ENCODE measurements at places on chromosomes 2 and 18.

DNA sequence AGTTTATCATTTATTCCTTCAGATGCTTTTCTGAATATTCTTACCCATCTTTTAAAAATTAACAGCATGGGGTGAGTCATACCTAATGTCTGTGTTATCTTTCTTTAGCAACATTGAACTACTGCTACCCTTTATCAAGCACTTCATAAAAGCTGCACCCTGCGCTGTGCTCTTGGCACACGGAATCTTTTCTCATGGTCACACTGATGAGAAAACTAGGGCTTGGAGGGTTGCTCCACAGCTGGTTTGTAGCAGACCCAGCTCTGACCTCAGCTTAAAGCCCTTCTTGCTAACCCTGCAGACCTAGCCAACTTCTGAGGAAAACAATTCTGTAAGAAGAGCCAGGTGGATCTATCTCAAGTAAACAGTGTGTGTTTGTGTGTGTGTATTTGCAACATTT, 106.3 kb downstream of the RNF144A start:
- no peak for DNase-seq

GRCh38 chr2:109031476-109032228, 42.6 kb upstream of the EDAR start:
- DNase-seq, result peak; percentile 7

DNA sequence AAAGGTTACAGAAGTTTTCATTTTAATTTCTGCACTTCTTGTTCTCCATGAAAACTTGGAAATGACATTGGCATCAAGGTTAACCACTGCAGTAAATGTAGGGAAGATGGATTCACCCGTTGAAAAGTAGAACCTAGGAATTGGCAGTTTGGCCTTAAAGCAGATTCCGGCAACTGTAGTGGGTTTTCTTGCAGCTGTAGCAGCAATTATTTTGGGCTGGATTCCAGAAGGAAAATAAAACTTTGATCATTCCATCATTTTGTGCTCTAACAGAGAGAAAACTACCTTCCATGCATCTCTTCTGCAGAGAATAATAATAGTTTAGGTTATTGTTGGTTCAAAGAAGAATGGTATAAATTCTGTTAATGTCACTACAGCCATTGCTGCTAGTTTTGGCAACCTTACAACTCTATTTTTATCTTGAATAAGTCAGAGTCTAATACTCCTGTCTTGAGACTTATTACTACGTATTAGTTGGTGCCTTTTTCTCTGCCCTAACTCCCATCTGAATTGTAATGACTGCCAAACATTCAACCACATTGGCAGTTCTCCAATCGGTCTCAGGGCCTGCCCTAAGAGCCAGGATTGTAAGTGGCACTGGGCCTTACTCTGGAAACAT, 178.1 kb upstream of the PIEZO2 start:
- DNase-seq, result no peak

- no peak for DNase-seq
Observed at GRCh38 chr18:58300867-58301266, 256.8 kb downstream of the NEDD4L start.

DNA sequence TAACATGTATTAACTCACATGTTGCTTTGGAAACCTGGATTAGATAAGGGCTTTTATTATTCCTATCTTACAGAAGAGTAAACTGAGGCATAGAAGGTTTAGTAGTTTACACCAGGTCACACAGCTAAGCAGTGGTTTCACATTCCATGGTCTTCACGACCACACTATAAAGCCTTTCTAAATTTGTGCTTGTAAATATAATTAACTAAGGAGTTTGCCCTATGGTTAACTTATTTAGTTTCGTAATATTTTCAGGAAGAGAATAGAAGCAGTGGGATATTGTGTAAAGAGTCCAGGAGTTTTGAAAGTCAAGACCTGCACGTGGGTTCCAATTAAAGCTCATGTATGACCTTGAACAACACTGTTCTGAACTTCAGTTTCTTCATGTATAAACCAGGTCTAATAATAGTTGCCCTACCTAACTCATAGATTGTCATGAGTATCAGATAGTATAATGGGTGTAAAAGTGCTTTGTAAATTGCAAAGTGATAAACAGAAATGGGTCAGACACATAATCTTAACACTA, 19.5 kb upstream of the SOS1 start:
- DNase-seq, result no peak

GRCh38 chr2:72778410-72778809, 47.4 kb downstream of the EXOC6B start:
- no peak for DNase-seq

DNA sequence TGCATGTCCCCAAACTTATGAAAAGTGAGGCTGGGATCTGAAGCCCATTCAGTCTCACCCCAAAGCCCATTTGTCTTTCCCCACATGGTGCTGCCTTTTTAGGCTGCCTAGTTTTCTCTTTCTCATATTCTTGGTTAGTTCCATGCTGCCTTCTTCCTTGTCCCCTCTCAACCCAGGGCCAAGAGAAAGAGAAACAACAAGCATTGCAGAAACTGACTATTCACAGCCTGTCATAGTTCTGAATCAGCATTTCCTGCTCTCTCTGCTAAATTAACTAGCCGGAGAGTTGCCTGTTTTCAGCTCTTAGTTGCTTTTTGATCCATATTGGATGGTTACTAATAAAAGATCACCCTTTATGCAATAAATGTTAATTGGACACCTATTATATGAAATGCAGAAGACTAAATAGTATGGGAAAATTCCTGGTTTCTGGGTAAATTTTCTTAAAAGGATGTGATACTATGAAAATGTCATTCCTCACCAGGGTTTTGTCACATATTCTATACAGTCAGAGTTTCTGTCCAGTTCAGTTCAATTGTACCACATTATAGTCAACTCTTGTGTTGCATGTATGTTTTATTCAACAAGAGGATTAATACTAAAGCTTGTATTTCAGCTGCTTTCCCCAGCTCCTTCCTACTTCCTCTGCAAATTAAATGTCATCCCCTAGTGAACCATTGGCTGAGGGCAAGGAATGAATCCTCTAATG, 246.5 kb downstream of the GALR1 start:
- no peak for DNase-seq

DNA sequence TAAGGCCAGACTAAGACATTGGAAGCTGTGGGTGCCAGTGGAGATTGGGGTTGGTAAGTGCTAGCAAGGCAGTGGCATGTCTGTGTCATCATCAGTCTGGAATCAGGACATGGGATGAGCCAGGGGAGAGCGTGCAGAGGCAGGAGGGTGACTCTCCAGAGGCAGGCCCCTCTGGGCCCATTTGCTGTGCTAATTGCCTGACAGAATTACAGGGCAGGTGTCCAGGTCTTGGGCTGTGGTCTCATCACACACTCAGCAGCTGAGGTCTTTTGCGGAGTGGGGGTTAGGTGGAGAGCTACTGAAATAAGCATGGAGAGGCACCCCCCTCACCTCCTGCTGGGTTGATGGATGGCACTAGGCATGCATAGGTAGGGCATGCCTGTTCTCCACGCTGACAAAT, 57.4 kb downstream of the CELF4 start:
- no peak for DNase-seq

DNA sequence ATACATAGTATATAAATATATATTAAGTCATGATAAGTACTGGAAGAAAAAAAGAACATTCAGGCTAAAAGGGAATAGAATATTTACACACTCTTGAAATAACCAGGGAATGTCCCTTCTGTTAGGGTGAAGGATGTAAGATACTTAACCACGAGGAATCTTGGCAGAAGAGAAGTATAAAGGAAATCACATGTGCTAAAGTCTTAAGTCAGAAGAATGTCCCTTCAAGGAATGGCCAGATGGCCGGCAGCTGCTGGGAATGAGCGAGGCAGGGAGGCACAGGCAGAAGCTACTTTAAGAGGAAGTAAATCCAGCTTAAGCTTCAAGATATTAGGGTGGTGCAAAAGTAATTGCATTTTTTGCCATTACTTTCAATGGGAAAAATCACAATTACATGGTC, 5.5 kb downstream of the CCDC102B start:
- no peak for DNase-seq

- DNase-seq, result no peak
Observed at GRCh38 chr2:207813221-207813916, 43.7 kb upstream of the FZD5 start.

DNA sequence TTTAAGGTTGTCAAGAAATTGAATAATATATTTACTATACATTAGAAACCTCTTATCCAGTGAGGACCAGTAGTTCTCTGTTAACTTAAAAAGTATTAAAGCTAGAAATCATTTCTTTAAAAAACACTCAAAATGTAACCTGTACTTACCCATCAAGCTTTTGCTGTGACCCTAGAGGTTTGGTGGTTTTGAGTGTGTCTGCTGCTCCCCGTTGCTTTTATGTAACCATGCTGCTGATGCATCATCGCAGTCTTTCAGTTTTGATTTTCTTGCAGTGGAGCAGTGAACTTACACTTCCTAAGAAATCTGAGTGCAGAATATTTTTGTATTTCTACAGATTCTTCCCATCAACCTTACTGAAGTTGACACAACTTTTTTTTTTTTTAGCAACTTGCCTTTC, 34.2 kb downstream of the MRPS9 start:
- no peak for DNase-seq

- no peak for DNase-seq
Observed at GRCh38 chr18:8324343-8325065, 284.7 kb upstream of the RAB12 start.

GRCh38 chr18:48719974-48720654, 181.3 kb downstream of the CTIF start:
- no peak for DNase-seq

GRCh38 chr2:28616396-28616999, 120.6 kb downstream of the PLB1 start:
- DNase-seq, result no peak

DNA sequence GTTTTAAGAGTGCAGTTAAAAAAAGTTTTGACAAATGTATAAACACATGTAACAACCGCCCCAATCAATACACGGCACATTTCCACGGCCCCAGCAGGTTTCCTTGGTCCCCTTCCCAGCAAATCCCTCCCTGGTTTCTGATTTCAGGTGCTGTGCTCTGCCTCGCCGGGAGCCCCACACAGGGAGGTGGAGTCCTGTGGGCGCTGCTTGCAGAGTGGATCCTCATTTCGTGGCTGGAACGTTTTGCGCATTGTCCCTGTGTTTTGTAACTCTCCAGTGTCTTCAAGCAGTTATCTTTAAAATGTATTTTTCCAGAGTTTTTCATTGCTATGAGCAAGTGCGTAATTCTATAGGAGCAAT, 124.8 kb downstream of the GALR1 start:
- no peak for DNase-seq

DNA sequence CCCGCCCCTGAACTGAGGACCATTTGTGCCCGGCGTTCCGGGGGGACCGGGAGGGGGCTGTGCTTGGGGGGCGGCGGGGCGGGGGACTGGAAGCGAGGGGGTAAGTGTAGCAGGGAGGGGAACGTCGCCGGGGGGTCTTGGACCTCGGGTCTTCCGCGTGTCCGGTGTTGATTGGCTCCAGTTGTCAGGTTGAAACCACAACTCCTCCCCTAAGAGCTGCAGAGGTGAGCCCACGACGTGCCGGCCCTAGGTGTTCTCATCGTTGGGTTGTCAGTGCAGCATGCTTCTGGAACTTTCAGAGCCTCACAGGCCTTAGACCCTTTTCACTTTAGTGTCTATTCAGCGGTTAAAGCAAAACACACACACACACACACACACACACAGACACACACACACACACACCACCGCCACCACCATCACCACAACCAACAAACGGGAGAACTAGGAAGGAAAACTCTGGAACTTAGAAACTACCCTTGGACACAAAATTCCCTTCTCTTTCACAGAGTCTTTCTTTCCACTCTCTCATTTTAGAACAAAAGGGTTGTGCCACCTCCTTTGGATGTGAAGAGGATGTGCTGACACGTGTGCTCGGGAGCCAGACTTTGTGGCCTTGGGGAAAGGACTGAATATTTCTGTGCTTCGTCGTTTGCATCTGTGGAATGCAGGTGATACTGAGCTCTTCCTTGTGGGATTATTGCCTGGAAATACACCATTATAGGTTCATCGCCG, 6.7 kb upstream of the DLX2 start:
- DNase-seq, result no peak

GRCh38 chr2:127652786-127653357, 6.9 kb downstream of the GPR17 start:
- no peak for DNase-seq

DNA sequence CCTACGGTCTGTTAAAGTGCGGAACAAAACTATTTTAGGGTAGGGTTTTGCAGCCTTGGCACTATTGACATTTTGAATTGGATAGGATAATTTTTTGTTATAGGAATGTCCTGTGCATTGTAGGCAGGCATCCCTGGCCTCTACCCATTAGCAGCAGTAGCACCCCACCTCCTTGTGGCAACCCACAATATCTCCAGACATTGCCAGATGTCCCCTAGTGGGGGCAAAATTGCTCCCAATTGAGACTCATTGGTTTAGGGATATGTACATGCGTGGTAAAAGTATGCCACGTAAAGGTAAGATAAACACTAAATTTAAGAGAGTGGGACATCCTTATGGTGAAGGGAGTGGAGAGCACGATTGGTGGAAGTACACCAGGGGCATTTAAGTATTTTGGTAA, 4.6 kb downstream of the MIB1 start:
- DNase-seq, result no peak

GRCh38 chr18:68447286-68447685, 267.6 kb downstream of the TMX3 start:
- no peak for DNase-seq

- DNase-seq, result no peak
Observed at GRCh38 chr2:20176760-20177159, 48.2 kb downstream of the SDC1 start.

- no peak for DNase-seq
Observed at GRCh38 chr2:168571061-168571460, 115.0 kb downstream of the CERS6 start.

DNA sequence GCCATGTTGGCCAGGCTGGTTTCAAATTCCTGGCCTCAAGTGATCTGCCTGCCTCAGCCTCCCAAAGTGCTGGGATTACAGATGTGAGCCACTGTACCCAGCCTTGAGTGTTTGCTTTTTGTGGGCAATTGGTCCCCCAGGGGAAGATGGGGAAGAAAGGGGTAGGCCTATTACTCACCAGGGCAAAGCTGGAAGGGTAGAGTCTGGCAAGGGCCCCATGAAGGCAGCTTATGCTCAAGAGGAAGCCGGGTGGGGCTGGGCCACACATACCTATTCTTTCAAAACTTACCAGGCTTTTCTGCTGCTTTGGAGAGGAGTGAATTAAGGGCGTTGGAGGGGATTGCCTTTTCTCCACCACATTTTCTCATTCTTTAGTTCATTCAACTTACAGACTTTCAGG, 24.5 kb upstream of the CD28 start:
- no peak for DNase-seq

DNA sequence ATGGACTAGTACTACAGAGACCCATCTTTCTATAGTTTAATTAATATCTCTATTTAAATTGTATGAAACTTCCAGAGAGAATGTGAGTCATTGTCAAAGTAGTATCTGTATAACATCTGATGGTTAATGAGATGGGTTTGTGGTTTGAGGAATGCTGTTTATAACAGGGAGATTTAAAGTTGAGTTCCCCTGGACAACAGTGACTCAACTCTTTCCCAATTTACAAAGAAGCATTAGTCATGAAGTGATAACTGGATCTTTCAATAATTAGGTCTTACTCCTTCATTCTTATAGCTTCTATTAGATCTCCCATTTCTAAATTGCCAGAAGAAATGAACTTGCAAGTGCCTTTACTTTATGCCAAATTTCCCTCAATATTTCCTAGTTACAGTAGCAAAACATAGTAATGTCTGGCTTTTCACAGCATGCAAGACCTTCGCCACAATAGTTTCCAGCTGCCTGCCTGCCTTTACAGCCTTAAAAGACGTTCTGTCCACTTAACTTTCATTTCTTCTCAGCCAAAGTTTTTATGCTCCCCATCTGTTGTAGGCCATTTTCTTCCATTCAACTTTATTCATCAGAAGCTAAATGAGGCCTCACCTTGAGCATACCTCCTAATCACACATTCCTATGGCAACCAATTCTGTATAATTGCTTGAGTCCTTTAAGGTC, 47.7 kb upstream of the WDR75 start:
- no peak for DNase-seq

GRCh38 chr2:104572834-104573233, 281.1 kb upstream of the POU3F3 start:
- no peak for DNase-seq

Data from GM18507 (cell line).